Motor neuron (in vitro differentiated cells): ENCODE measurements at places on chromosomes 12 and 14. TPM values are rescaled to one million over a fixed set of nuclear protein-coding genes. Genes with fewer than 3 reads are reported as not detected.

Gene LRRC10
- total RNA-seq: not detected in 2 replicates

Gene BMAL2
- 7.4 and 8.6 TPM in 2 replicates for total RNA-seq

- ATAC-seq: no peak
Measured at GRCh38 chr14:68361231-68361630, 431.6 kb downstream of the ZFP36L1 start.

Gene MGAT4C
- total RNA-seq: 0.93 and 2.7 TPM in 2 replicates

- ATAC-seq: no peak
Measured at GRCh38 chr14:26873362-26873960, 275.6 kb upstream of the NOVA1 start.

GRCh38 chr14:32012571-32012970 lies 64.5 kb upstream of the ARHGAP5 start:
- no peak for ATAC-seq

DNA sequence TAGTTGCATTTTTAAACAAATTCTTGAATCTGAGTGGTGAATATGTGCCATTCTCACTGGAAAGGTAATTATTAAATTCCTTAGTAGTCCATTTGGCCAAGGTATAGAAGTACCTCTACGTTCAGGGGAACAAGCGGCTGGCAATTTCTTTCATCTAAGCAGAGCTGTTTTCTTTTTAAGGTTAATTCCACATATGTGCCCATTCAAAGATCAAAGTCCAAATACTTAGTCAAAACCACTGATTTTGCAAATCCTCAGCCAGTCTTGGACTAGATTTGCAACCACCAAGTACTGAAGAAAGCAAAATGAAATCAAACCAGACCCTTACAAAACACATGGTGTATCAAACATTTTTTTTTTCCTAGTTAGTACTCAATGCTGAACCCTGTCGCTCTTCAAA lies 68.7 kb upstream of the JDP2 start:
- ATAC-seq: no peak

Gene JPH4
- 11.8 and 12.2 TPM in 2 replicates for total RNA-seq

Gene ALDH1L2
- total RNA-seq: 12.2 and 14.8 TPM in 2 replicates

Gene LRTM2
- 0.07 and 0.15 TPM in 2 replicates for total RNA-seq

- ATAC-seq: no peak
Measured at GRCh38 chr14:56659964-56660551, 80.5 kb downstream of the TMEM260 start.

Gene LIN7A
- total RNA-seq: 43.4 and 46.9 TPM in 2 replicates

GRCh38 chr14:63452796-63453195 lies 90.4 kb downstream of the PPP2R5E start:
- no peak for ATAC-seq

DNA sequence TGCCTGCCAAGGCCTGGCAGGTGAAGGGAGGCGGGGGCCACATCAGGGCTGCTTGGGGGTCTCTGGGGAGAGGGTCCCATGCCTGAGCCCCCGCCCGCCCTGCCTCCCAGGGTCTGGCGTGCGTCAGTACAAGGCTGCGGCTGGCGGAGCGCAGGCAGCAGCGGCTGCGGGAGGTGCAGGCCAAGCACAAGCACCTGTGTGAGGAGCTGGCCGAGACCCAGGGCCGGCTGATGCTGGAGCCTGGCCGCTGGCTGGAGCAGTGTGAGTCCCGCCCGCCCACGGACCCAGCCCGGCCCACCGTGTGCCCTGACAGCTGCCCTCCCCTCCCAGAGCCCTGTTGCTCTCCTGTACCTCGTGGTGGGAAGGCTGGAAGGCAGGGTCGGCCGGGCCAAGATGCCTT lies 40.7 kb downstream of the KIF26A start:
- ATAC-seq: no peak

- ATAC-seq: no peak
Measured at GRCh38 chr14:49593016-49593415, 5.7 kb upstream of the LRR1 start.

DNA sequence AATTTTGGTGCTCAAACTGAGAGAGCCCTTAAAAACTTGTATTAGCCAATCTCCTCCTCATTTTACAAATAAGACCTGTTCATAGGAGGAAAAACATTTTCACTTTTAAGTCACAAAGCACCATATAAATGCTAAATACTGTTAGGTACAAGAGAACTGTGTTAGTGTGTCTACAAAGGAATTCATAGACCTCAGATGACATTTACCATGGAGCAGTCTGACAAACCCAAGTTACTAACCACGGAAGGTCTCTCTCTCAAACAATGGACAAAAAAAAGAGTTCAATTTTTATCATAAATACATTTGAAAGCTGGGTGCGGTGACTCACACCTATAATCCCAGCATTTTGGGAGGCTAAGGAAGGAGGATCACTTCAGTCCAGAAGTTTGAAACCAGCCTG lies 10.0 kb downstream of the SBNO1 start:
- no peak for ATAC-seq

GRCh38 chr14:68623826-68624225 lies 169.0 kb downstream of the ZFP36L1 start:
- ATAC-seq: no peak

- no peak for ATAC-seq
Measured at GRCh38 chr14:90535556-90536090, 138.8 kb downstream of the CALM1 start.
